ENCODE measurements at places on chromosomes 11 and 22.
A peak's percentile ranks its signal among the peaks of the same experiment; 100 is the strongest.

GRCh38 chr11:126440276-126440675, 84.8 kb downstream of the ST3GAL4 start:
- no peak for DNase-seq

DNA sequence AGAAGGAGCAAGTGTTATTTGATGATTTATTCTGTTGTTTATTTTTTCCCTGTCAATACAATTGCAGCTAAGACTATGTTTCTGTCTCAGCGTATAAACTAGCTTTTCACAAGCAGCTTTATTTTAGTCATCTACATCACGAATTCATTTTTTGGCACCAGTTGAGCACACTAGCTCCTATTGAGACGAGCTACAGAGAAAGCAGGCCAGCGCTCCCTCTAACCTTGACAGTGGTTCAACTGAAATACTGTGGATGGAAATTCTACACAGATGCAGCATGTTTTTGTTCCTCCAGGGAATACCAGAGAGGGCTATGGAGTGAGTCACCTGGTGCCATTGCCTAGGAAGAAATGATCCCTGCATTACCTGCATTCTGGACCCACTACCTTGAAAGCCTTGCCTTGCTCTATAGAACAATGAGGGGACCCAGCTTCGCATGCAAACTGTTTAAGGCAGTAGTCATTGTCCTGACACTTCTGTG, 108.2 kb upstream of the ARHGAP42 start:
- DNase-seq = no peak

DNA sequence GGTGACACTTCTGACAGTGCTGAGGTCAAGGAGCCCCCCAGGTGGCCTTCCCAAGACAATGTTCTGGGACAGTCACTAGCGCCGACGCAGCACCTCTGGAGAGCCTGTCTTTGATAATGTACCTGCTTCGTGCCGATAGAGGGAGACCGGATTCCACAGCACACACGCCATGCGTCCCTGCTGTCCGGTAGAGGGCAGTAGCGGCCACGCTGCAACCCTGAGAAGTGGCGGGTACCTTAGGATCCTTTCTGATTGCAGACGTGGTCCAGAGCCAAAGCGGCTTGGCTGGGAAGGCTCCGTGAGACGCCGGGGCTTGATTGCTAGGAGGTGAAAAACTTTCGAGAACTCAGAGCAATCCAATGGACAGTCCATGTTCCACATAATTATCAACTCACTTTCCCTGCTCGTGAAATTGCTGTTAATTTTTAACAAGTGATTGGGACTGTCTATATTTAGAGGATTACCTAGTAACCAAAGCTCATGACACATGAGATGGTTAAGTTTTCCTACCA, 11.4 kb upstream of the BARX2 start:
- DNase-seq = peak; percentile 85

DNA sequence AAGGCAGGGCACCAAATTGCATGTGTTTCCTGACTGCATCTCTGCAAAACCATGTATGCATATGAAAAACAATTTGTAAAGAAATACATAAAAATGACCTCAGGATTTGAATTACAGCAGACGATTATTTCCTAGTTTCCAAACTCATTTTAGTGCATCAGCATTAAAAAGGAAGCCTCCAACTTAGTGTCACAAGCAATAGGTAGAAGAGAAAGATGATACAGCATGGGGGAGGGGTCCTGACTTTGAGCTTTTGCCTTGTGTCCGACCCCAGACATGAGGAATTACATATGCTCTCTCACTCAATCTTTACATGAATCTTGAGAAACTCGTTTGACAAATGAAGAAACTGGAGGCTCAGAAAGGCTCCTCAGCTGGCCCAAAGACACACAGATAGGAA, 294.6 kb upstream of the NARS2 start:
- no peak for DNase-seq

- DNase-seq = no peak
Observed at GRCh38 chr11:101738452-101738851, 154.6 kb upstream of the TRPC6 start.

GRCh38 chr22:40728731-40729189, 49.5 kb downstream of the MCHR1 start:
- DNase-seq = peak; percentile 43

DNA sequence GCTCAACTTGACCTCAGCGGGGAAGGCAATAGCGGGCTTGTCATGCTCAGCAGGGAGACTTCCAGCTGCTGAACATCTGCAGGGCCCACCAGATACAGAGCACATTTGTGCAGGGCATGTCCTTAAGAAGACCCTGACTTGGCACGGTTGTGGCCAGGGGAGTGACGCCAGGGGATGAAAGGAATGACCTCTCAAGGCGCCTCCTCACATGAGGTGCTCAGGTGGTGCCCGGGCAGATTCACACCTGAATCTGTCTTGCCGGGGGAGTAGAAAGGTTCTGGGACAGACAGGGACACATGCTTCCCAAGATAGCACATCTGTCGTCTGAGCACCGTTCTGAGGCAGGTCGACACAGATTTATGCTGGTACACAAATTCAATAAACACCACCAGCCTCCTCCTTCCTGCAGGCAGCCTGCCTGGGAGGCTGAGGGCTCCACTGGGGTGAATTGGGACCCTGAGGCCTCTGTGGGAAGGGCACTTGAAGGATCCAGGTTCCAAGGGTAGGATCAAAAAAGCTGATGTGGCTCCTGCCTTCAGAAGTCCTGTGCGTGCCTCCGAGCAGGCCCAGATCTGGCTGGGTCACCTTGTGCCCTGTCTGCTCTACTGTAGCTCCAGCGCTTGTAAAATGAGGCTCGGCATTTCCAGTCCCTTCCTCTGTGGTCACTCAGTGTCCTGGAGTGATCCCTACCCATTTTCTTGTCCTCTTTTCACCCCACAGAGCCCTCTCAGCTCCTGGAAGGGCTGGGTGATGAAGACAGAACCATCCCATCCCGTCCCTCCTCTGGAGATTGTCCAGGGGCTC, 49.6 kb upstream of the NECTIN1 start:
- no peak for DNase-seq

Measured in NCI-H2029 (cell line).